ENCODE measurements at places on chromosomes 2 and 18. TPM values are rescaled to one million over a fixed set of nuclear protein-coding genes. Genes with fewer than 3 reads are reported as not detected.

Gene CNDP2
- 31.1 TPM for total RNA-seq

Gene TUBA4B
- total RNA-seq = not detected

Gene ANKRD29
- total RNA-seq = 14.7 TPM

Gene ECEL1
- total RNA-seq = not detected

Gene GAREM1
- 8.1 TPM for total RNA-seq

Gene MYO7B
- 0.37 TPM for total RNA-seq

Gene PROC
- total RNA-seq = not detected

Gene TRIB2
- 20.7 TPM for total RNA-seq

Gene ARHGEF33
- total RNA-seq = 0.20 TPM

Gene MC2R
- total RNA-seq = not detected

Gene CD302
- total RNA-seq = 7.8 TPM

Gene GRB14
- total RNA-seq = 0.37 TPM

Gene ACTG2
- total RNA-seq = not detected

Gene HOXD9
- 0.37 TPM for total RNA-seq

Gene ARHGAP15
- total RNA-seq = not detected

Gene ZNF516
- 23.1 TPM for total RNA-seq

Gene MAB21L4
- not detected for total RNA-seq

All from subcutaneous preadipocyte (primary cell).